ENCODE measurements at places on chromosomes 1 and 21.

DNA sequence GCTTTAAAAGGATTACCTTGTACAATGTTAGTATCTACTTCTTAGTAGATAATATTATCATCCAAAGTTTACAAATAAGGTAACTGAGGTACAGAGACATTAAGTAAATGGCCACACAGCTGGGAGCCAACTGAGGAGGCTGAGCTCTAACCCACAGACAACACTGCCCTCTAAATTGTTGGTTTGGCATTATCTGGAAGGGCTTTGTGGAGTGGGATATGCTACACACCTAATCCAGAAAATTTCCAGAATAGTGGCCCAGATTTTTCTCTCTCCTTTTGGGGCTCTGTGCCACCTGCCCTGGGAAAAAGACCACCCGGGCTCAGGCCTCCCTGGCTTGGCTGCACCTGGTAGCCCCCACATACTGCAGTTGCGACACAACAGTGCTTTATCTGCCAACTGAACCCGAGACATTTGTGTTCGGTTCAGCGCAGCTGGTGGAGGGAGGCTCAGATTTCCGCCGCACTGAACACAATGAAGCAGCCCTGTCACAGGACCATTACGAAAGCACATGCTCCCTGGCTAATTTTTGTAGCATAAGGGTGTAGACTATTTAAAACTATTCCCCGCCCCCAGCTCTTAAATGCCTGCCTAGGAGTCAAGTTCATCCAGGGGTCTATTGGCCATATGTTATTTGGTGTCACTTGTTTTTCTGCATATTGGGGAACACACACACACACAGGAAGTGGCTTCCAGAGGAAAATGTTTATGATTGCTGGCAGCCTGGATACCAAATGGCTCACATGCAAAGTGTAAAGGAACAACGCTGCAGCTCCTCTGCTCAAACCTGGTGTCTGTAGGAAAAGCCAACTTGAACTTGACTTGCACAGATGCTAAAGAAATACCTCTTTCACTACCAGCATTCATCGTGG is 92.3 kb upstream of the ESRRG start:
- no peak for DNase-seq

GRCh38 chr1:108077991-108078390 is 113.0 kb upstream of the VAV3 start:
- no peak for DNase-seq

GRCh38 chr1:204345438-204345841 is 14.3 kb downstream of the PLEKHA6 start:
- DNase-seq = no peak

- no peak for DNase-seq
These were observed 18.2 kb upstream of the FMO4 start for GRCh38 chr1:171295821-171296220.

DNA sequence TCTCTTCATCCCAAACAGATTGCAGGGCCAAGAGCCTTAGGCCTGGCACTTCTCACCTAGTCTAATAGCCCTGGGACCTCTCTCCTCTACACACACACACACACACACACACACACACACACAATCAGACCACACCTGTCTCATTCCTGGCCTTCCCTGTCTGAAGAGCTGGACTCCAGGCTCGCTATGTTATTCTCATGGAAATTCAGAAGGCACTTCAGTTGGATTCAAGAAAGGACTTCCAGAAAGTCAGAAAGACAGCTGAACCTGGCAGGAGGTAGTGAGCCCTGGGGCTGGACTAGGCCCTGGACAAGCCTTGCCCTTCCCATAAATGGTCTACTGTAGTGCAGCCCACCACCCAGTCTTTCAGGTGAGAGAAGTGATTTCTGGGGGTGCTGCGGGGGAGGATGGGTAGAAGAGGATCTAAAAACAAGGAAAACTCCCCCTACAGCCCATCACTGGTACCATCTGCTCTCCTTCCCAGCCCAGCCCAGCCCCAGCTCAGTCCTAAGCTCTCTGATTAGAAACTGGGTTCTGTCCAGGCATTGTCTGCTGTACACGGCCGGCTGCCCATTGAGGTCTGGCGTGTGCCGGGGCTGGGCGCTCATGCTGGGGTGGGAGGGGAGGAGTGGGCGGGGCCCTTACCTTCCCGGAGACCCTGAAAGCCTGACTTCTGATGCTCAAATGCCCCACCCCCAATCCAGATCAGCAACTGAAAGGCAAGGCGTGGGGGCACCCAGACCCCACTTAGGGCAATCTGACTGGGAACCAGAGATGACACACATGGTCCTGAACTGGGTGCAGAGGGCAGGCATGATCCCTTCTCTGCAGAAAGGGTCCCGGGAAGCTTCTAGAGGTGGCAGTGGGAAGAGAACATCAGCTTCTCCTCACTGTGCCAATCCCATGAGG is 2.5 kb downstream of the KIF21B start:
- no peak for DNase-seq

DNA sequence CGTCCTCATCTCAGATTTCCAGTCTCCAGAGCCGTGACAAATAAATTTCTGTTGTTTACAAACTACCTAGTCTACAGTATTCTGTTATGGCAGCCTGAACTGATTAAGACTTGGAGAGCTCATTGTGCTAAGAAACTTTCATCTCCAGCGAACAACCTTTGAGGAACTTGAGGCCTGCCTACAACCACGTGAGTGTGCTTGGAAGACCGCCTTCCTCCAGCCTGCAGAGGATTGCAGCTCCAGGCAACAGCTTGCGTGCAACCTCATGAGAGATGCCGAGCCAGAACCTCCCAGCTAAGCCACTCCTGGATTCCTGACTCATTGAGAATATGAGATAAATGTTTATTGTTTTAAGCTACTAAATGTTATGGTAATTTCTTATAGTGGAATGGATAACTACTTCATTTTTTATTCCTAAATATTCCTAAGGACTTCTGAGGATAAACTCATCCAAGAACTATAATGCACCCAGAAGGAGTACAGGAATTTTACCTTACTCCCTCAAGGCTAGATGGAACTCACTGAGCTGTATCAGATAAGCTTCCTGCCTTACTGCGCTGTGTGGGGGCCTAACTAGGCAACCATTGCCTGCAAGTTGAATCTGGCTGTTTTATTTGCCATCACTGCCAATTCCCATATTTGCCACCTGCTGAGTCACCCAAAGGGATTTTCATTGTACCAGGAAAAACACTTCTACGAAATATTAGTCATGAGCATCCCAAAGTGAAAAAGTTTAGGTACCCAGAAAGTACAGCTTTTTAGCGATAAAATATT is 17.6 kb downstream of the FAM177B start:
- peak; percentile 70 for DNase-seq

DNA sequence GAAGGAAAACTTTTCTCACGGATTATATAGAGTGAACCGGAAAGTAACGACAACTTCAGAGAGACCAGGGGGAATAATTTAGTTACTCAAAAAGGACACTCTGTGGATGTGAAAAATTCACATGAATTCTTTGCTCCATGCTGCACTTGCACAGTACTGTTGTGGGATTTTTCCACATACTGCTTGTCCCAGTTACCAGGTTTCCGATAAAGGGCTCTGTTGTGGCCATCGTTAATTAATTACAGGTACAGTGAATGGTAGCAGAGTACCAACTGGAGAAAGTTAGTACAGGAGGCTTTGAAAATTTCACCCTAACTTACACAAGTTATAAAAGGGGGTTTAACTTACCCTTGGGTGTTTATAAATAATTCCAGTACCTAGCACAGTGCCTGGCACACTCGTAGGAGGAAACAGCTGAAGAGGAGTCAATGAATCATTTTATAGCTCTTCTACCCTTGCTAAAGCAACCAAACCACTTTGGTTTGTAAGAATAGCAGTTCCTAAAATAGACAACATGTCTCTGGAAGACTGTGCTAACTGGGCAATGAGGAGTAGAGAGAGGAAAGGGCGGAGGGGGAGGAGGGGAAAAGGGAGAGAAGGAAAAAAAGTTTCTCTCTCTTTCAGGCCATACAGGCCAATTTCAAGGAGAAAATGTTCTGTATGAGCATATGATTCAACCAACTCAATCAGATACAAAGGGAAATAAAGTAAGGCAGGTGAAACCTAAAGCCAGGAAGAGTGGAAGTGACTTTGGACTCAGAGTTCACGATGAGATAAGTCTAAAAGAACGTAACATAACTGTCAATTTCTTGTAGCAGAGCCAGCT is 98.3 kb upstream of the MAGI3 start:
- no peak for DNase-seq

DNA sequence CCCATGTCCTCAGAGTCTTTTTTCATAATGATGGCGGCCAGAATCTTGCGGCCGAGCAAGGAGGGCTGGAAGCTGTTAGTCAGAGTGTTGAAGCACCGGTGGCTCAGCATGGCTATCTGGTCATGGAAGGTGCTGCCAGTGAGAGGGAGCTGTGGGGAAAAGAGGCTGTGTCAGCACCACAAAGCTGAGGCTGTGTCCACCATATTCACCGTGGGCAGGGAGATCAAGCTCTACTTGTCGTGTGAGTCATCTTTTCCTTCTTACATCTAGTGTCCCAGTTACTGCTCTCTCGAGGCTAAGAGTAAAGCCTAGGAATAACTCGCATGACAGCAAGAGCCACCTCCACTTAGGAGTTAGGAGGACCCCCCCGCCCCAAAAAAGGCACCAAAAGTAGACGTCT is 18.2 kb downstream of the ADAR start:
- no peak for DNase-seq

- no peak for DNase-seq
These were observed 15.9 kb upstream of the TINAGL1 start for GRCh38 chr1:31560394-31560793.

GRCh38 chr21:34933609-34934335 is 115.3 kb downstream of the RUNX1 start:
- DNase-seq = peak; percentile 75

- DNase-seq = no peak
These were observed 1.2 kb downstream of the GBP6 start for GRCh38 chr1:89364954-89365550.

- DNase-seq = no peak
These were observed 48.6 kb downstream of the INTS7 start for GRCh38 chr1:211986628-211987254.

DNA sequence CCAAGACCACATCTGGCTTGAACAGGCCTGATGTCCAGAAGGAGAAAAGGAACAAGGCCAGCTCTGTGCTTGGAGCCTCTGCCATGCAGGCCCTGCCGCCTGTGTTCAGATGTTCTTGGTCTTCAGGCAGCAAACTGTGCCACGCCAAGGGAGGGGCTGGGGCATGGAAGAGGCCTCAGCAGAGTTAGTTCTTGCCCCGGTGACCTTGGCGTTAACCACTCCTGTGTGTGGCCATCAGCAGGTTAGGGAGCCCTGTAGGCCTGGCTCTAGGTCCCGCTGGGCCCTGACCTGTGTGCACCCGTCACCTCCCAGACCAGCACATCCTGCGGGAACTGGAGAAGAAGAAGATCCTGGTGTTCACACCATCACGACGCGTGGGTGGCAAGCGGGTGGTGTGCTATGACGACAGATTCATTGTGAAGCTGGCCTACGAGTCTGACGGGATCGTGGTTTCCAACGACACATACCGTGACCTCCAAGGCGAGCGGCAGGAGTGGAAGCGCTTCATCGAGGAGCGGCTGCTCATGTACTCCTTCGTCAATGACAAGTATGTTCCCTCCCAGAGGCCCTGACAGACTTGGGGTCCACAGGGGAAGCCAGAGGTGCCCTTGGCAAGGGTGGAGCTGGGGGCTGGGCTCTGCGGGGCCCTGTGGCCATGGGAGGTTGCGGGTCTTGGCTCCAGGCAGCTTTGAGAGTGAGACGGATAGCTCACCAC is 7.1 kb downstream of the ZC3H12A start:
- DNase-seq = peak; percentile 67

GRCh38 chr1:192794768-192795035 is 14.1 kb upstream of the RGS2 start:
- DNase-seq = no peak

DNA sequence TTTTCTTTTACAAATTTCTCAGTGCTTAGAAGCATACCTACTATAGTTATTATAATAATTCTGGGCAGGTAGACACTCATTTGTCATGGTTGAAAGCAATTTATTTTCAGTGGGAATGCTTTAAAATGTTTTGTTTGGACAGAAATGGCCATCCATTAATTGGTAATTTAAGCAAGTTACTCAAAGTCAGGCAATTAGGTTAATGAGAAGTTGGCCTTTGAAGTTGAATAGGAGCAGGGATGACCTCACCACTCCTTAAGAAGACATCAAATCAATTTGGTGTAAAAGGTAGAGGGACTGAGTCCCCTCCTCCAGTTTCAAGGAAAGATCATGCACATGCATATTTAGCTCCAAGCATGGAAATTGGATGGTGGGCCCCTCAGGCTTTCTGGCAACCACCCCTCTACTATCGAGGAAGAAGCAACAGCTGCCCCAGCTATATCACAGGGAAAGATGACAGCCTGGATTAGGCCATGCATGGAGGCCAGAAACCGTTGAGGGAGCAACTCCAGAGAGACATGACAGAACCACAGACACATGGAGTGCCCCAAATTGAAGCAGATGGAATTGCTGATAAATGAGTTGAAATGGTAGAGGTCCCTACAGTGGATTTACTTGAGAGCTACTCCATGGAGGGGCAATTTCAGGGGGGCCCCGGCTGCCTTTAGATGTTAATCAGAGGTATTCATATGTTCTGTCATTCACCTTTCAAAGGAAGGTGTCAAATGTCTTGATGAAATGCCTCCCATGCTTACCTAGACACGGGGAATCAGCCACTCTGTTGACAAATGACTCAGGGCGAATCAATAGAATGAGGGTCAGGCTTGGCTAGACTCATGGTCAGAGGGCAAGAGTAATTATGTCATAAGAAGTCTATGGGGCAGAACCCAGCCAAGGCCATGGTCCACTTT is 26.7 kb downstream of the HLX start:
- DNase-seq = no peak

GRCh38 chr1:232602622-232603021 is 27.3 kb downstream of the SIPA1L2 start:
- no peak for DNase-seq

- no peak for DNase-seq
These were observed 69.0 kb upstream of the SDC3 start for GRCh38 chr1:30977511-30977910.
